Stimulated activated CD4-positive, alpha-beta T cell treated with anti-CD3 and anti-CD28 coated beads, TNF-alpha, amount 100 ng/mL, for 4 hours (primary cell): ENCODE measurements at places on chromosomes 12 and 14.

DNA sequence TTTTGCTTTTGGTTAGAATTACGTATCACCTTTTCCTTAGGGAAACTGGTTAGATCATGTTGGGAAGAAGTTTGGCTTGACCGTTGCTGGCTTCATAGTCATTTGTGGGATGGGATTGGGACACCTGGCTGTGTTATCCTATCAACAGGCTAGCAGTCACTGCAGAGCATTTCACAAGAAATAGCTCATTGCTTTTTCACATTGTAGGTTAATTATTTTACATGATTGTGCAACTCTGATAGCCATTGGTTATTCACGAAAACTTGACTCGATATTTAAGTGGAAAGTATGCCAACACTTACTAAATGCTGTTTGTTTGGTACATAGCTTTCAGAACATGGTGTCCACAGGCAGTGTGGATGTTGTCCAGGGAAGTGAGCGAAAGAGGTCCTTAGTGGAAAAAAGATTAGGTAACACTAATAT lies 89.4 kb downstream of the NKX2-1 start:
- DNase-seq, result no peak

GRCh38 chr12:48969833-48970701 lies 1.5 kb downstream of the WNT10B start:
- DNase-seq, result peak; percentile 47

DNA sequence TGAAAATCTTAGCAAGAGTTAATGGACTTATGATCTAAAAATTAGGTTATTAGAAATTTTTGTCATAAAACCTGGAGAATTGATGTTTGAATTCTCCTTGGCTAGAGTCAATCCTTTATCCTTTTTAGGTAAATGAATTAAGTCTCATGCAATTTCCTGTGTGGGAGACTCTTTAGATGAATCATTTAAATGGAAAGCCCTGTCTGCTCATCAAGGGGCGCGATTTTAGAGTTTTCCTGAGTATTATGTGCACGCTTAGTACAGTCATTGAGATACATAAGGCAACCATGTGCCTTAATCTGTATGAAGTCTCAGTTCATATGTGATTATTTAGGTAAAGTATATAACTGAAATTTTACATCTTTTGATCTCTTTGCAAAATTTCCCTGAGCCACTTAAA lies 974.7 kb downstream of the NRXN3 start:
- DNase-seq, result no peak

DNA sequence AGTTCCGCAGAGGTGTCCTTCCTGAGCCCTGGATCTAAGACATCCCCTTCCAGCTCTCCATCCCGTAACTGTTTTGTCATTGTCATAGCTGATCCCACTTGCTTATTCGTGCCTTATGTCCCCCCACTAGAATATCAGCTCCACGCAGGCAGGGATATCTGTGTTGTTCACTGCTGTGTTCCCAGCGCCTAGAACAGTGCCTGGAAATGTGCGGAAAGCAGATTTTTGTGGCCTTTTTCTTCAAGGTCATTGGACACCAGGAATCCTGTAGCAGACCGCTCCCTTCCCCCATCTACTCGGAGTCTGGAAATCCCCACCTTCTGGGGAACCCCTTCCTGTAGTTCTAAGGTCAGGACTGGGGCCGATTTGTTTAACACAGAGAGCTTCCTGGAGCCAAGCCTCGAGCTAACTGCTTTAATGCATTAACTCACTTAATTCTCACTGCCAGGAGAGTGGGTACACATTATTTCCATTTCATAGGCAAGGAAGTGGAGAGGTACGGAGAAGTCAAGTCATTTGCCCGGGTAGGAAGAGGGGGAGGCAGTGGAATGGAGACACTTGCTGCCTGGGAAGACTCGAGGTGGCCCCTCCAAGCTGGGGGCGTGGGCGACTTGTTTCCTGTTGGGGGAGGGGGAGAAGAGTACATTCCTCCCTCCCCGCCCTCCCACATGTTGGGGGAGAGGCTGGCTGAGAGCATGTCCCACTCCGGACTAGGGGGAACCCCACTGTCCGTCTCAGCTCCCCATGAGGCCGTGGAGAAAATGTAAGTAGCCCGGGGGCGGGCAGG lies 1.2 kb upstream of the SH2B3 start:
- peak; percentile 57 for DNase-seq

DNA sequence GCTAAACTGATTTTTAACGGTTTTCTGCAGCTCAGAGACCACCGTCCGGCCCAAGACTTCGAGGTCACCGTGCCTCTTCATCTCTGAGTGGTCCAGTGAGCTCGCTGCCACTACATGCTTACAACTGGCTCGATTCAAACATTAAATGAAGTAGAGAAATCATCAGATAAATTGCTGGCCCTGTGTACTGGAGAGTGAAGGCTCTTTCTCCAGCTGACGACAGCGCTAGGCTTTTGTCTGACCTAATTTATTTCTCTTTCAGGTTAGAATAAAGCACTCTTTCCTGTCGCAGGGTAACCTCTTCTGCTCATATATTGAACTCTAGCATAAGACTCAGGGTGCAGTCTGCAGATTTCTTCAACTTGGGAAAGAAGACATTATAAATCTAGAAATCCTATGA lies 6.4 kb downstream of the BCL11B start:
- no peak for DNase-seq

- no peak for DNase-seq
Observed at GRCh38 chr12:62250671-62251608, 9.3 kb upstream of the USP15 start.

DNA sequence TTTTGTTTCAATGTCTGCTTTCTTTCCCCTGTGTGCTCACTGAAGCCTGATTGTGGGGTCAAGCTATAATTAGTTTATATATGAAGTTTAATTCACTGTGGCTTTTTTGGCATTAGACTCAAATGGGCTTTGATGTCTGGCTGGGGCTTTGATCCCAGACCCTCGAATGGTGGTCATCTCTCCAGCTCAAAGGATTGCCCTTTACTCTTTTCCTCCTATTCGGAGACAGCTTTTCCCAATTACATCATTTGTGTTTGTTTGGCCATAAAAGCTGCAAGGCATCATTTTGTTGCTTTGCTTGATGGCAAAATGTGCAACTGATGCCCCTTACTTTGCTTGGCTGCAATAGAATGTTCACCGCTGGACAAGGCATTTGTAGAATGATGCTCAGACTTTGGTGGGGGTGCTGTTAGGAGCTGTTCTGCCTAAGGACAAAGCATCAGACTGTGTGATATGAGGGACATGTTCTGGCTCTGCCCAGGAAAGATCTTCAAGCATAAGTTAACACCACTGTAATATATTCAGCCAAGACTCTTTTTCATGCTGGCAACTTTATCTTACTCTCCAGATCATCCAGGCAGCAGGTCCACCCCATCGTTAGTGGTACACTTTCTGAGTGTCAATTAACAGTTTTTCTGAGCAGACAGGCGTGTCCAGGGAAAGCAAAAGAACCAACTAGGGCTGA lies 3.2 kb upstream of the DACT1 start:
- DNase-seq, result no peak

- DNase-seq, result no peak
Observed at GRCh38 chr12:124032265-124032886, 59.4 kb downstream of the ZNF664 start.

GRCh38 chr14:53048631-53049030 lies 97.8 kb upstream of the FERMT2 start:
- no peak for DNase-seq

GRCh38 chr14:54209511-54210250 lies 187.1 kb upstream of the CDKN3 start:
- DNase-seq, result no peak

- peak; percentile 58 for DNase-seq
Observed at GRCh38 chr14:77094672-77095284, 3.3 kb upstream of the CIPC start.

DNA sequence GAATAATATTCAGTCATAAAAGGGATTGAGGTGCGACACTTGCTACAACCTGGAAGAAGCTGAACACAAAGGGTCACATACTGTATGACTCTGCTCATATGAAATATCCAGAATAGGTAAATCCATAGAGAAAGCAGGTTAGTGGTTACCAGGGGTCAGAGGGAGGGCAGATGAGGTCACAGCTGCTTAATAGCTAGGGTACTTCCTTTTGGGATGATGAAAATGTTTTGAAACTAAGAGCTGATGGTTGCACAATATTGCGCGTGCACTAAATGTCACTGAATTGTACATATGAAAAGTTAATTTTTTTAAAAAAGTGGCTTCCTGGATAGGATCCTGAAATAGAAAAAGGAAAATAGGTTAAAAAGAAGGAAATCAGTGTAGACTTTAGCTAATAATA lies 23.8 kb downstream of the NEUROD4 start:
- no peak for DNase-seq

DNA sequence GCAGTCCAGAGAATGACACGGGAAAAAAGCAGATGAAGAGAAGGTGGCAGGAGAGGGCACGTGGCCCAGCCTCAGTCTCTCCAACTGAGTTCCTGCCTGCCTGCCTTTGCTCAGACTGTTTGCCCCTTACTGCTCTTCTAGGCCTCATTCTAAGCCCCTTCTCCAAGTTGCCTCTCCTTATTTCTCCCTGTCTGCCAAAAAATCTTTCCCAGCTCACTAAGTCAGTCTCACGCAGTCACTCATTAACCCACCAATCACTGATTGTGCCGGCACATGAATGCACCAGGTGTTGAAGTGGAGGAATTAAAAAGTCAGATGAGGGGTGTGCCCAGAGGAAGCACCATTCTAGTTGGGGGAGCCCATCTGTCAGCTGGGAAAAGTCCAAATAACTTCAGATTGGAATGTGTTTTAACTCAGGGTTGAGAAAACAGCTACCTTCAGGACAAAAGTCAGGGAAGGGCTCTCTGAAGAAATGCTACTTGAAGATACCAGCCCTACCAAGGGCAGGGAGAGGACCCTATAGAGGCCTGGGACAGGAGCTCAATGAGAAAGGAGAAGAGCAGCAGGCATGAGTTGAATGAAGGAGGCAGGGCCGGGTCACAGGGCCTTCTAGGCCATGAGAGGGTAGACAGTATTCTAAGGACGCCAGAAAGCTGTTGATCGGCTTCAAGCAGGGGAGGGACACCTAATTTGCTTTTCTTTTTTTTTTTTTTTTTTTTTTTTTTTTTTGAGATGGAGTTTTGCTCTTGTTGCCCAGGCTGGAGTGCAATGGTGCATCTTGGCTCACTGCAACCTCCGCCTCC lies 40.9 kb downstream of the DAD1 start:
- DNase-seq, result no peak

DNA sequence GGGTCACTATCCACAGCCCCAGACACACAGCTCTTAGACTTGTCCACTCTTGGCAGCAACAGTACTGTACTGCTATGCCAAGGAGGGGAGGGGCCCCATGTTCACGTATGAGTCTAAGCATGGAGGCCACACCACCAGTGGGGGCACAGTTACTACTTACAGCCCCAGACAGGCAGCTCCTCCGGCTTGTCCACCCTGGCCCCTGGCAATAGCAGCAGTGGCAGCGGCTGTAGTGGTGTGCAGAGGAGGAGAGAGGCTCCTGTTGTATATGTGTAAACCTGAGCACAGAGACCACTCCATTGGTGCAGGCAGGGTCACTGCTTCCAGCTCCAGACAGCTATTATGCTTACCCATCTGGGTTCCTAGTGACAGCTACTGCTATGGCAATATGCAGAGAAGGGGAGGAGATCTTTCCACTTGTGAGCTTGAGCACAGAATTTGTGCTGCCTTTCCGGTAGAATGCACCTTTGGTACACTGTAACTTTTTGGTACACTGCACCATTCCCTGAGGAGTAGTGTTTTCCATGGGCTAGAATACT lies 113.2 kb downstream of the RAD51B start:
- no peak for DNase-seq

GRCh38 chr12:106112145-106112821 lies 26.5 kb downstream of the NUAK1 start:
- no peak for DNase-seq

GRCh38 chr14:89899917-89900663 lies 54.4 kb downstream of the EFCAB11 start:
- DNase-seq, result no peak

DNA sequence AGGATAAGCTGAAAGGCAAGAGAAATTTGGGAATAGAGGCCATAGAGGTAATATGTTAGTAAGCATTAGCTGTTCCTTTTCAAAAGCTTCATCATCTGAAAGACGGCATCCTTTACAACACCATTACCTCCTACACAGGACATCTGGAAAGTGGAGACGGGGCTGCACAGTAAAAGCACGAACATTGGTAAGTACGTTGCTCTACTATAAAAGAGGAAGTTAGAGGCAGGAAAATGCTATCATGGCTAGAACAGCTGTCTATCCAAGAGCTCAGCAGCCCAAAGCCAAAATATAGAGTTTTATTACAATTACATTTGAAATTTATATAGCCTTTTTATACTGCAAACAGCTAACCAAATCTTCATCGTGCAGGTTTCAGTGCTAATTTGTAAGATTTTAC lies 172.3 kb upstream of the GRIP1 start:
- DNase-seq, result no peak

- DNase-seq, result peak; percentile 8
Observed at GRCh38 chr14:96424109-96424989, 32.4 kb downstream of the AK7 start.

- DNase-seq, result no peak
Observed at GRCh38 chr12:120980800-120981368, 2.5 kb downstream of the HNF1A start.

DNA sequence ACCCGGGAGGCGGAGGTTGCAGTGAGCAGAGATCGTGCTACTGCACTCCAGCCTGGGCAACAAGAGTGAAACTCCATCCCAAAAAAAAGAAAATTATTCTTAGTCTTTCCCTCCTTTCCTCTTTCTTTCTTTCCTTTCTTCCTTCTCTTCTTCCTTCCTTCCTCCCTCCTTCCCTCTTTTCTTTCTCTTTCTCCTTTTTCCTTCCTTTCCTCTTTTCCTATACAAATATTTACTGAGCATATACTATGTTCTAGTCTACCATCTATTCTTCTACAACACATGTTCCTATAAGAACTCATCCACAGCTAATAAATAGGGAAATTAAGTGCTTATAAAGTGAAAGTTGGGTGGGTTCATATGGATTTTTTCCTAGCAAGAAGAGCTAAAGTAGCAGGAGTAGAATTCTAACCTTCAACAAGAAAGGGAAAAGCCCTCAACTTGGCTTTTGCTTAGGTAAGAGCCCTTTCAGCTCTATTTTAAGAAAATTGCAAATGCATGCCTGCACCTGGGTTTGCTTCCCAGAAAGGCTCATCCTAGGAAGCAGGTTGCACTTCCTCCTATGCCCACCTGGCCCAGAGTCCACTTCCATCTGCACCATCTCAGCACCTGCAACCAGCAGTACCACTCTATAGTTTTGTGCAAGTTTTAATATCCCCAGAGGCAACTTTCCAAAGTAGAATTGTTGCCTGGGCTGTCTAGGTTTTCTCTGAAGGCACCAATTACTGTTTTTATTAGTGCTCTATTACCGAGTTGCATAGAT lies 122.0 kb upstream of the CCND2 start:
- no peak for DNase-seq

DNA sequence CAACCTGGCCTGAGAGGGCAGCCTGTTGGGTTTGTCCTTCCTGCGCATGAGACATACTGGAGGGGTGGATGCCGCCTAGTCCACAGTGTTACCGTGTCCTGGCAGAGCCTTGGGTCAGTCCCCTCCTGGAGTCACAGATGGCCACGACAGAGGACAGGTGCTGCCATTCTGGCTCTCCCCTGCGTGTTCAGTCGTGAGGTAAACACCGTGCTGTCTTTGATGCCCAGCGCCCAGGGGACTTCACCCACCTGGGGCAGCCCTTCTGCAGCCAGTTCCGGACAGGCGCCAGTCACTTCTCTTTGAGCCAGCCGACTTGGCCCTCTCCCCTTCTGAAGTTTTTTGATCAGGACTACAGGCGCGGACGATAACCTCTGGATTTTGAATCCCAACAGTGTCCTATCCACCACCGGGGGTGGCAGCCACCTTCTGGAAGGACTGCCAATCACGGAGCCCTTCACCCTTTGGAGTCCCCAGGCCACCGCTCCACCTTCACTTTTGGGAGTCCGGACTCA lies 933.0 kb downstream of the DIO2 start:
- DNase-seq, result no peak

GRCh38 chr14:103480595-103480994 lies 42.0 kb downstream of the CKB start:
- DNase-seq, result no peak

GRCh38 chr12:132872975-132873421 lies 14.4 kb downstream of the CHFR start:
- DNase-seq, result no peak
